Stimulated activated CD8-positive, alpha-beta memory T cell treated with anti-CD3 and anti-CD28 coated beads, Interleukin-15, amount 100 ng/mL, for 4 hours (primary cell): ENCODE measurements at places on chromosomes 2 and 18.

DNA sequence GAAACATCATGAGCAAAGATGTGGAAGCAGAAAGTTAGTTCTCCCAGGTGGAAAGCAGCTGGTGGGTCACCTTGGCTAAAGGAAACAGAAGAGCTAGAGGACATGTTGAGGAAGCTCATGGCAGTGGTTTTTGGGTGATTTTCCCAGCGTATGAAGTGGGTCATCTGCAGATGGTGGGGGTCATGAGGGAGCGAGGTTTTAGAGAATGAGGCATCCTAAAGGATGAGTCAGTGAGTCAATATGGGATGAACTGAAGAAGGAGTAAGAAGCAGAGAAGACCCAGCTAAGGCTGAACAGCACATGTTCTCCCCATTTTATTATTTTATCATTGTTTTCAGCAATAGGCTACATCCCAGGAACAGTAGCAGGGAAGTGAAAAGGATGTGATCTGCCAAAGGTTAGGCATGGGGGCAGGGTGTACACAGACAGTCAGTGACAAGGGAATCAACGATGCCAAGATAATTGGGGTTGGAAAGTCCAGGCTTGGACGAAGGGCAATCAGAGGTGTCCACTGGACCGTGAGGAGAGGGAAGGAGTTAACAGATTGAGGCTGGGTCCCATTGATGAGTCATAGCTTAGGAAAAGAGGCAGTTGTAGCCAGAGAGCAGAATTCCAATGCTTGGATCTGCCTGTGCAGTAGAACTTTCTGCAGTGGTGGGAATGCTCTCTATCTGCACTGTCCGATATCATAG lies 289.3 kb upstream of the RAB12 start:
- DNase-seq: no peak

DNA sequence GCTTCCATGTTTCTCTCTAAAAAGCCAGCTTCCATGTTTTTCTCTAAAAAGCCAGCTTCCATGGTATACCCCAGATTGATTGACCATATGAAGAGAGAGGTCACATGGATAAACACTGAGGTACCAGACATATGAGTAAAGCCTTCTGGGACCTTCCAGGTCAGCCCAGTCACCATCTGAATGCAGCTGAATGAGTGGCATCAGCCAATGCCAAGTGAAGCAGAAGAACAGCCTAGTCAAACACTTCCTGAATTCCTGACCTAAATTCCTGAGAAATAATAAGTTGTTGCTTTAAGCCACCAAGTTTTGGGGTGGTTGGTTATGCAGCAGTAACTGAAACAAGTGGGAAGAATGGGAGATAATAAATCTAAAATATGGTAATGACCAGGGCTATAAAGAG lies 5.7 kb upstream of the ALS2 start:
- DNase-seq: no peak

DNA sequence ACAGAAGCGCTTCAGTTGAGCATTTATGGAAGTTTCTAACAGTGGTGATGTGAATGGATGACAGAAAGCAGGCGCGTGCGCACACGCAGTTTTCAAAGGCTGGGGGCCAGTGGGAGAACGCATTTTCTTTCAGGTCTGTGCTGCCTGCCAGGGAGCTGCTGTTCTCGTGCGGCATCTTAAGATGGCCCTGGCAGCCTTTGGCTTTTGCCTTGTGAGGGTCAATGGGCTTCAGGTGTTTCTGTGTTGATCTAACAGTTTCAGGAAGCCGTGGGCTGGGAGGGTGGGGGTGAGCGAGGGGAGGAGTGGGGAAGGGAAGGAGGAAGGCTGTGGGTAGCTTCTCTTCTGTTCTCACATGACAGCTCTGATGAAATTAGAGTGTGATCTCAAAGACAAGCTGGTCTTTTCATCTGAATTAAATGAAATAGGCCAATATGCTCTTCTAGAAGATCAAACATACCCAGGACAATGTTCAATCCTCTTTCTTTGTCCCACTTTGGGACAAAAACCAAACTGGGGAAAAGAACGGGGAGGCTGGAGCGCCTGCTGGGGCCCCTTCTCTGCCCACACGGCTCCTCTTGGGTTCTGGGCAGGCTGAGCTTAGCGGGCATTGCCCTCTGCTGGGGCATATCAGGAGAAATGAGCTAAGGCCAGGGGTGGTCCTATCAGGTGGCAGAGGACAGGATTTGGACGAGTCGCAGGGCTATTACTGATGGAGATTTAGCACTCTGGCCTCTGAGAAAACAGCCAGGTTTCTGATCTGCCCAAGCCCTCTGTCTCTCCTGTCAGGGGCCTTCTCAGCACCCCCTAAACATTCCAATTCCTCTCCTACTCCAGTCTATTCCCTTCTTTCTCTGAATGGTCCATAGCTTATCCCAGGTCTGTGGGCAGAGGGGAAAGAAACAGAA lies 126.2 kb upstream of the LGALSL start:
- no peak for DNase-seq

GRCh38 chr2:106582148-106583143 lies 95.3 kb downstream of the CD8B2 start:
- peak; percentile 27 for DNase-seq

DNA sequence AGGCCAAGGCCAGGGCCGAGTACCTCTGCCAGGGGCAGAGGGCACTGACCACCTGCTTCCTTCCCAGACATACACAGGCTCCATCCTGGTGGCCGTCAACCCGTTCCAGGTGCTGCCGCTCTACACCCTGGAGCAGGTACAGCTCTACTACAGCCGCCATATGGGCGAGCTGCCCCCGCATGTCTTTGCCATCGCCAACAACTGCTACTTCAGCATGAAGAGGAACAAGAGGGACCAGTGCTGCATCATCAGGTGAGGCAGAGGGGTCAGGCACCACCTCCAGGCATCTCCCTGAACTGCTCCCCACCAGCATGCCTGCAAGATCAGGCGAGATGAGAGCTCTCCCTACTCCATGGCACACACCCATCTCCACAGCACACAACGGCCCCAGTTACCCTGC lies 31.1 kb downstream of the MYO7B start:
- DNase-seq: no peak

GRCh38 chr2:191831410-191831994 lies 15.4 kb downstream of the CAVIN2 start:
- no peak for DNase-seq

- DNase-seq: no peak
Measured at GRCh38 chr2:85134255-85134895, 1.2 kb downstream of the TCF7L1 start.

GRCh38 chr2:60423505-60423904 lies 129.9 kb downstream of the BCL11A start:
- no peak for DNase-seq

GRCh38 chr2:71496156-71496770 lies 42.9 kb downstream of the DYSF start:
- DNase-seq: no peak

DNA sequence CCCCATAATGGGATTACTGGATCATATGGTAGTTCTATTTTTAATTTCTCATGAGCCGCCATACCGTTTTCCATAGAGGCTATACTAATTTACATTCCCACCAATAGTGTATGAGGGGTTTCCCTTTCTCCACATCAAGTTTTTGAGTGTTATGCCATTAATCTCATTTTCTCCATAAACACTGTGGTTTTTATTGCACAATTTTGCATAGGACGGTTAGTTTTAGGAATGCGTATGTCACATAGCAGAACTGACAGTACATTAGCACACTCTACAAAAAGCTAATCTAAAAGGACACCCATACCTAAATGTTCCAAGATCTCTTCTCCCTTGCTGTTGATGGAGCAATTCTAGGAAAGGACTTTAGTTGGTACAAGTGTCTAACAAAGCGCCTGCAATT lies 32.5 kb downstream of the DARS1 start:
- DNase-seq: no peak

DNA sequence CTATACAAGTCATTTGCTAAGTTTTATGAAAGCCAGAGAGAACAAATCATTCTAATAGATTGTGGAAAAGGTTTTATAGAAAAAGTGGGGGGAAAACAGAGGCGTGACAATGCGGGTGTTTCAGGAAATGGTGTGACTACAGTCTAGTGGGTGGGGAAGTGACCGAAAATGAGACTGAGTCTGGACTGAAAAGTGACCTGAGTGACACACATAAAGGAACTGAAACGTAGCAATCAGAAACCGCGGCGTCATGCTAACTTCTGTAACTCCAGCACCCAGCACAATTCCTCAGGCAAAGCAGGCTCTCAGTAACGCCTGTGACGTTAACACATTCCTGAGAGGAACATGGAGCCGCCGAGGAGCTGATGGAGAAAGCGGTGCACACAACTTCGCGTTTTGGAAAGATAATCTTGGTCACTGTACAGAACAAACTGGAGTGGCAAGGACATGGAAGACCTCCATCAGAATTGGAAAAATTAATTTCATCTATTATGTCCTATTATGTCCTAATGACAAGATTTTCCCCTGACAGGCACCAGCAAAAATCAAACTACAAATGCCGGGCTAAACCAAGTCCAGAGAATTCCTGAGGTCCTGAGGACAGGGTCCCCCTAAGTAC lies 1.4 kb upstream of the CD226 start:
- DNase-seq: no peak

DNA sequence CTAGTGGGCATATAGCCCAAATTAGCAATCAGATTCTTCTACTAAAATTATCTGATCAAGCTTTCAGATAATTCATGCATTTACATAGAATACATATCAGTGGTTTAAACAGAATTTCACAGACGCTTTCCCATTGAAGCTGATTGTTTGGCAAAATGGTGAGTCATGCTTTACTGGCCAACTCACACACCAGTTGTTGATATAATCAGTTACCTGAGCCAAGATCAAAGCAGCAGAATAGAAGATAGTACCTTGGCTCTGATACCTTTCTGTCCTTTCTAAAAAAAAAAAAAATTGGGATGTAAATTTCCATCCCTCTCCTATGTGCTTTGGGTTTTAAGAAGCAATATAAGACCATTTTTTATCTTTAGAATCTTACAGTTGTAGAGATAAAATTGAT lies 178.0 kb downstream of the MCFD2 start:
- no peak for DNase-seq

DNA sequence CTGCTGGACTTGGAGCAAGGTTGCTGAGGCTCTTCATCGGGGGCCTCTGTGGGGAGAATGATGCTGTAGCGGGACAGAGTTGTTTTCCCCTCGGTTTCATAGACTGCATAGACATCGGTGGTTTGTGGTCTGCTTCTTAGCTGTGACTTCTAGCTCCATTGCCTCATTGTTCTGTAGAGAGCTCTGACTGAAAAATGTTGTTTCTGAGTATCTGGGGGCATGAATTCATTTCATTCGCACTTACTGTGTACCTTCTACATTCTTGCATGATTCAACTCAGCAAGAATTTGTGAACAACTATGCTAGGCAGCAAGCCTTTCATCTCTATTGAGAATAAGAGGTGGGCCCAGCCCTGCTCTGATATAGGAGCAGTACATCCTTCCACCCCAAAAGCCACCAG lies 406.8 kb downstream of the NBAS start:
- DNase-seq: no peak

- no peak for DNase-seq
Measured at GRCh38 chr18:59479776-59480175, 120.7 kb upstream of the LMAN1 start.

GRCh38 chr2:160087854-160088745 lies 25.7 kb upstream of the PLA2R1 start:
- no peak for DNase-seq

GRCh38 chr2:42045352-42045751 lies 2.5 kb upstream of the PKDCC start:
- DNase-seq: no peak

- no peak for DNase-seq
Measured at GRCh38 chr18:62070302-62070701, 116.6 kb downstream of the PIGN start.

DNA sequence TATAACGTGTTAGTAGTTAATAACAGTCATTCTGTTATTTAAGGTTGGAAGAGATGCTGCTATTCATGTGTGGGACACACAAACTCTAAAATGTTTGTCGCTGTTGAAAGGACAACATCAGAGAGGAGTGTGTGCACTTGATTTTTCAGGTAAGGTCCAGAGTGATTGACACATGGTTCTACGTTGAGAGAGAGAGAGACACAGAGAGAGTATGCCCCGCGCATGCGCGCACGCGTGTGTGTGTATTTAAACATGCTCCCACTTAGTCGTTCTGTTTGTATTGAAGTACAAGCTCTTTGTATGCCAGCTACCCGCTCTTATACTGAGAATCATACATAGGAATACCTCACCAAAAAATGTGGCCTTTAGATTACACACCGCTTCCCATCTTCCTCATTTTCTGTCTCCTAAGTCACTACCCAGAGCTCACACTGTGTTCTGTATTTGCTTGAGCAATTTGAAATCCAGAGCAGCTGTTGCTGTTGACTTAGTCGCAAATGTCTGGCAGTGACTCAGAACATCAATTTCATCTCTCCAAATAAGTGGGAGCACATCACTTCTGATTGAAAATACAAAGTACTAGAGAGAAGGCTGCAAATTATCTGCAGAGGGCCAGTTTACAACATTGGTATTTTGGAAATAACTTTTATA lies 148.1 kb downstream of the EML6 start:
- no peak for DNase-seq

DNA sequence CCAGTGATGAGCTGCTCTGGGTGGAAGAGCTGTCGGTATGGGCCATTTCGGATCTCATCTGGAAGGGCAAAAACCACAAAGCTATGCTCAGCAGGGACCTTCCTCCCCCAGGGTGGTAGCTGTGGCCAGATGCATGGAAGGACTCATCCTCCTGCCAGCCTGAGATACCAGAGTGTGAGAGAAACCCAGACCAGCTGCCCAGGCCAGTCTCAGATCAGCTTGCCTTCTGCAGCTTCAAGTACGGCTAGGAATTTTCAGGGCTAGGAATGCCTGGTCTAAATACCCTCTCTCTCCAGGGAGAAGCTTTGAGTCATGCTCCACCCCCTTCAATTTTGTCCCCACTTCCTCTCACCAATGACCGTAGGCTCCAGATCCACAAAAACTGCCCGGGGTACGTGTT lies 1.4 kb upstream of the TUBA4B start:
- no peak for DNase-seq

DNA sequence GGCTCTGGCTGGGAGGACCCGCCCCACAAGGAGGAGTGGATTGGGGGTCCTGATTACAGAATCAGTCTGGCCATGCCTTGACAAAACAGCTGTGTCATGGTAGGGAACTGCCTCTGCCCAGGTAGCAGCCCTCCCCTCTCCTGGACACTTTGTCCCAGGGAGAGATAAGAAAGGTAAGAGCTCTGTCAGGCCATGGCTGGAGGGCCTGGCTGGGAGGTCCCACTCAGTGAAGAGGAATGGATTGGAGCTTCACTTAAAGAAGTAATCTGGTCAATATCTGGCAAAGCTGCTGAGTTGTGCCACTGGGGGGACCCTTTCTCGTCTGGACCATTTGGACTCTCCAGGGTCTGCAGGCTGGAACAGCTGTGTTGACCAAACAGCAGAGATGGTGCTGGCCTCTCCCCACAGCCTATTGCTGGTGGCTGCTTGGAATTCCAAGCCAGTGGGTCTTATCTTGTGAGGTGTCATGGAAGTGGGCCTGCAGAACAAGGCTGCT lies 75.4 kb downstream of the EPC2 start:
- DNase-seq: no peak

- no peak for DNase-seq
Measured at GRCh38 chr2:37436323-37436722, 91.9 kb downstream of the QPCT start.

- DNase-seq: no peak
Measured at GRCh38 chr18:3998698-3999333, 456.3 kb downstream of the DLGAP1 start.
